Stimulated activated CD4-positive, alpha-beta T cell treated with anti-CD3 and anti-CD28 coated beads, Interleukin-12 subunit alpha, Interleukin-12 subunit beta, amount 100 ng/mL, for 4 hours (primary cell): ENCODE measurements at places on chromosomes 2 and 18.

DNA sequence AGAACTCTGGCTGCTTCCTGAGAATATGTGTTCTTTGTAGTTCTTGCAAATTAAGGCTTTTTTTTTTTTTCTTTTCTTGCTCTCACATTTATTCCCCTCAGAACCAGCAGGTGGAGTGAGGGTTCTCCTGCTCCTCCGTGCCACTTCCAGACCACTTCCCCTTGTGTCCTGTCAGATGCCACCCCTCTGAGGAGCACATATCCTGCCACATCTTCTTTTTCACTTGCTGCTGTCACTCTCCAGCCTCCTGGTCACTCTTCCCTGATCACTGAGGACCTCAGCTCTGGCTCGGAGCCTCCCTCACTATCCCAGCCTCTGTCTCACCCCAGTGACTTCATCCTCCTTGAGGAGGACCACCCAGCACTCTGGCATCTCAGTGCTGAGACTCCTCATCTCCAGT lies 100.5 kb downstream of the TACR1 start:
- DNase-seq, result no peak

GRCh38 chr18:3596637-3597384 lies 146.8 kb downstream of the TGIF1 start:
- peak; percentile 38 for DNase-seq

- DNase-seq, result no peak
Measured at GRCh38 chr18:5840547-5840946, 54.8 kb downstream of the TMEM200C start.

GRCh38 chr2:218223046-218223445 lies 6.1 kb downstream of the ARPC2 start:
- DNase-seq, result no peak

DNA sequence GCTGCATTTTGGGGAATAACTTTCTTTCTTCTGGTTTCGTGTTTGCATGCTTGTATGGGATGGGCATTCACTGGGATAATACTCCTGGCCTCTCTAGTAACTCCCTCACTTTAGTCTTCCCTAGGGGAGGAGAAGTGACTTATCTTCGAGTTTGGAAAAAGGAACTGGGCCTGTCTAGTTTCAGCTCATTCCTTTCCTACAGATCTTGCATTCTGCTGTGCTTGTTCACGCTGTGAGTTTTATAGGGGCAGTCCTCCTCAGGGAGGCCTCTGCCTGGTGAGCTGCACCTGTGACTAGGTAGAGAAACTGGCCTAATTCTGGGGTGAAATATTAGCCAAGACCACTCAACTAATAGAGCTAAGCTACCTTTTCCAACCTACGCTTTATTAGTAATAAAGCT lies 50.9 kb downstream of the PHLPP1 start:
- DNase-seq, result no peak

GRCh38 chr2:133579274-133579673 lies 11.0 kb upstream of the NCKAP5 start:
- DNase-seq, result no peak

GRCh38 chr2:240252191-240252871 lies 111.9 kb upstream of the OTOS start:
- no peak for DNase-seq

DNA sequence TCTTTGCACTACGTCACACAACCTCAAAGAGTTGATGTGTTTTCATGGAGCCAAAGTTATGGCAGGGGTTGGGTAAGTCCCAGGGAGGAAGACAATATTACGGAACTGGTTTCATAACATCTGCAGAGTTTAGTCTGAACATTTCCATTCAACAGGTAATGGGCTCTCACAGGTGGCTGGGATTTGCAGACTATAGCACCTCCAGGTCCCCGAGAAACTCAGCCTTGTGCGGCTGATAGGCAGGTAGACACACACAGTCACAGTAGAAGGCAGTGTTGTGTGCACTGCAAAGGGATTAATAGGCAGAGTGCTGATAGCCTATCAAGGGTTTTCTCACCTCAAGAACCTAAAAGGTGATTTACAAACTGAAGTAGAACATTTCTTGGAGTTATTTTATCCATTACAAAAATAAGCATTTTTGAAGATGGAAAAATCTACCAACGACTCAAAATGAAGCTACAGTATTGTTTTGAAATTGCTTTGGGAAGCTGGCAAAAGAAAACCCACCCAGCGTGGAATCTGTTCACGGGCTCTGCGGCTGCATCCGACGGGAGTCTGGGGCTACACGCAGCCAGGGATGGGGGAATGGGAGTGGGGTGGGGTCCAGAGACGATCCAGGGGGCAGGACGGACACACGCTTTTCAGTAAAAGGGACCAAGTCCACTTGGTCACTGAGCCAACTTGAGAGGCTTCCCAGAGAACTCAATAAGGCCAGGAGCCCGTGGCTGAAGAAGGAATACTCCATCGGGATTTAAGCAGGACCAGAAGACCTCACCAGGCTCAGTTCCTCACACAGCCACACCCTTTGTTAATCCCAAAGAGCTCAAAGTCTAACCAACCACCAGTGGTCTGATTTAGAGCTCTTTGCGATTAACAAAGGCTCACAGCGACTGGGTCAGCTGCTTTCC lies 82.9 kb downstream of the CHRNA1 start:
- DNase-seq, result no peak

GRCh38 chr18:46071653-46072375 lies at the start of gene PSTPIP2:
Gene PSTPIP2 (minus strand): TSS chr18:46072260. CDS start chr18:46072188, 72 bp downstream.
- peak; percentile 63 for DNase-seq

DNA sequence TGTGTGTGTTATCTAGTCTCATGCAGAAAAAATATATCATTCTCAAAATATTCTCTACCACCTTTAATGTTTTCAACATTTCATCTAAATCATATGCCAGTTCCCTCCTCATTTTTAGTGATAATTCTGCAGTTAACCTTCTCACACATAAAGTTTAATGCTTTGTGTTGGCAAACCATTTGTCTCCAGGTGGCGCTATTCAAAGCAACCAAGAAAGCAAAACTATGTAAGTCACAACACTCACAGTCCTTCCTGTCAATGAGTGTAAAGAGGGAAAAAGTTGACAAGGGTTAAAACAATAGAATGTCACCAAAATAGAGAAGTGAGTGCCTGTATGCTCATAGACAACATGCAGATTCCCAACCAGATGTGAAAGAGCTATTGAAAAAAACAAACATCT lies 961.6 kb upstream of the LRRTM1 start:
- DNase-seq, result no peak

DNA sequence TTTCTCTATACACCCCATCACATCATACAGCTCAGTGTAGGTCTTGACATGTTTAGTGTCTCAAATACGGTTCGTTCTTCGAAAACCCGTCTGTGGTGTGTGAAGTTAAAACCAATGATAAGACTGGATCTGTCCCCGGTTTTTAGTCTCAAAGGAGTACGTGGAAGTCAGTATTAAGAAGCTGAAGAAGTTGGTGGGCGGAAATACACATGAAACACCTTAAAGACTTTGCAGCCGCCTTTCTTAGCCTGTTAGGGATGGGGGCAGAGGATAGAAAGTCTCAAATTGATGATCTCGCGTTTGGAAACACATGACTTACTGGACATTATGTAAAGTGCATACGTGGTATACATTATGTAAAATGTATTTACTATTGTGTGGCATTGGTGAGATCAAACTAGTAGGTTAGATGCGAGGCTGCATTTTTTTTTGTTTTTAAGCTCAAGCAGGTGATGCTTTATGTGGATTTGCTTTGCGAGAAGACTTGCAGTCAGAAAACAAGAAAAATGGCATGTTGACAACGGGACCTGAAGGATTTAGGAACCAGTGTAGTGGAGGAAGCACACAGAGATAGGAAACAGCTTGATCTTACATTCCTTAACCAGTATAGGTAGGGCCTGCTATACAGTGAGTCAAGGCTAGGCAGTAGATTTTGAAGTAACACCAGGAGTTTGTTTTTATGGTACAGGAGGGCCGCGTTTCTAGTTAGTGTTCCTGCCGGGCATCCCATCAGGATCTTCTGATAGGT lies 1.2 kb downstream of the CNOT11 start:
- no peak for DNase-seq

DNA sequence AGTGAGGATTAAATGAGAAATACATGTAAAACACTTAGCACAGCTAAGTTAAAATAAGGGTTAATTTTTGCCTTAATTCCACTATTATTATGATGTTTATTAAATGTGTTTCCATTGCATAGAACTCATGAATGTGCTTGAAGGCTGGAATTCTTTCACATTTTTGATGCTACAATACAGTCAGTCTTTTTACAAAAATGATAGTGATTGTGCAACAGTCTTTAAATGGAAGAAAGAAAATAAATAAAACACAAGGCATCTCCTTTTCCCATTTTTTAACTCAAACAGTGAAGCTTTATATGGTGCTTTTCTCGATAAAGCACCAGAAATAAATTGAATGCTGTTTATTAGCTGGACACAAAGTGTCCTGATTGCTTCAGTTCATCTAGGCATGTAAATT lies 123.9 kb downstream of the MAP2 start:
- no peak for DNase-seq

- no peak for DNase-seq
Measured at GRCh38 chr2:10993001-10993481, 81.3 kb downstream of the KCNF1 start.

GRCh38 chr2:158903711-158904405 lies 64.6 kb upstream of the TANC1 start:
- no peak for DNase-seq

GRCh38 chr2:26687801-26688200 lies 4.7 kb upstream of the KCNK3 start:
- DNase-seq, result no peak

GRCh38 chr2:9332136-9332852 lies 91.0 kb downstream of the ITGB1BP1 start:
- no peak for DNase-seq

DNA sequence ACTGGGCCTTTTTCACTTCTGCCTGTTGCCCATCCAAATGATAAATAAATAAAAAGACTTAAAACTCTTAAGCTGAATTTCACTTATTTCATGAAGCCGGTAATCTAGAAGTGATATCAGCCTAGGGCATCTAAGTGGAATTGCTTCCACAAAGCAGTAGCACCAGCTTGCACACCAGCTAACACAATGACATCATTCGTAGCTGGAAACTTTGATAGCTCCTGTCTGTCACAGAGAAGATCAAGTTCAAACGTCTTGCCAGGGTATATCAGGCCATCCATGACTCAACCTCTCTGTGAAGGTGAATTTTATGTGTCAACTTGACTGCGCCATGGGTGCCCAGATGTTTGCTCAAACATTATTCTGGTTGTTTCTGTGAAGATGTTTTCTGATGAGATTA lies 161.7 kb upstream of the MYT1L start:
- DNase-seq, result no peak

GRCh38 chr2:231361701-231362554 lies 33.6 kb upstream of the B3GNT7 start:
- DNase-seq, result no peak

DNA sequence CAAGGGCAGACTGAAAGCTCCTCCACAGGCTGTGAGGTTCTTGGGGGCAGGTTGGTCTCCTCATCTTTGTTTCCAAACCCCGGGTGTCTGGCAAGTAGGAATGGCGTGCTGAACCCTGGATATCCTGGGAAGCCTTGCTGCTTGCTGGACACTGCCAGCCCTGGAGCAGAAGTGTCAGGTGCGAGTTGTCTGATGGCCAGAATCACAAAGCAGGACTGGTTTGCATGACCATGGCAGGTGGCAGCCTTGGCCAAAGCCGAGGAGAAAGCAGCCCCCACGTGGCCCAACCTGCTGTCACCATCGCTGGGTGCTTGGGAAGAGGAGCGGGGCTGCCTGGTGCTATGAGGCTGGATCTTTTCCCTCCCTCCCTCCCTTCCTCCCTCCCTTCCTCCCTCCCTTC lies 309.5 kb upstream of the HS6ST1 start:
- DNase-seq, result no peak

GRCh38 chr2:9665898-9666297 lies 35.1 kb upstream of the YWHAQ start:
- DNase-seq, result no peak
